Left kidney (tissue), 8 donors: ENCODE measurements at places on chromosomes 2 and 18.

- DNase-seq, result no peak
Observed at GRCh38 chr2:63444565-63445288, 143.6 kb downstream of the WDPCP start.

GRCh38 chr2:161173541-161174194 is 13.4 kb downstream of the TANK start:
- DNase-seq, result no peak

DNA sequence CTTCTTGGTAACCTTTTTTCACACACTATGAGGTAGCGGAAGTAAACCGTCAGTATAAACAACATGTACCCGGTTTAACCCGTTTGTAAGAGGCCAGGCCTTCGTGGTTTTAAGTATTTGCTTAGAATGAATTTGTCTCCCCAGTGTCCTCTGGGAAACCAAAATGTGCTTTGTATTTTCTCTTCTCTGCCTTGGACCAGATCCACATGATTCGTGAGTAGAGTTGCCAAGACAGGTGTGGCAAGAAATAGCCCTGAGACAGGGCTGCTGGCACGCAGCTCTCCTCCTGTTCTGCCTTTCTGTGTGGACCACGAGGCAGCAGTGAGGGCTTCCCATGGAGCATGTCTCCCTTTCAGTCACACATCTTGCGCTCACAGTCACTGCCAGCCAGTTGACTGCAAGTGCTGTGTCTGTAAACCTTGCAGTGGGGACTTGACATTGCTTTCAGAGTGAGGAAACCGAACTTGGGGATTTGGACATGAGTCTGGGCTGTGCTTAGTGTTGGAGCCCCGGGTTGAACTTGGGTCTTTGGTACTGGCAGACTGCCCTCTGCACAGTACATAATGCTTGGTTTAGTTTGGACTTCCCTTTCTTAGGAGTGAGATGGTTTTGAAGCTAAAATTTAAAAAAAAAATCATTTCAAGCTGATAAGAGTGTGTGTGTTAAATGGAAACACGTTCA is 19.1 kb downstream of the BCL2L11 start:
- DNase-seq, result no peak

GRCh38 chr2:166957686-166958085 is 69.4 kb downstream of the XIRP2 start:
- DNase-seq, result no peak

DNA sequence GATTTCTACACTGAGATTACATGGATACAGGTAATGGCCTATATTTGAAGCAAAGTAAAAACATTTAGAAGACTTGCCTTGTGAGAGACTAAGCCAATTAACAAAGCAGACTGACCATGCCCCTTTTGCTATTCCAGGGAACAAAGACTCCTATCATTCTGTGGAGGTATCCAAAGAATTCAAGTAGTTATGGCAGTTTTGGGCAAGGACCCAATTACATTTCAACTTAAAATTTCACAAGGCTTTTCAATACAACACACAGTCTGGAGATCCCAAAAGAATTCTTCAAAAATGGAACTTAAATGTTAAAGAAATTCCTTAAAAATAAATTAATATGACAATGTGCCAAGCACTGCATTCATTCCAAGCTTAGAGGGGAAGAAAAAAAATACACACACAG is 109.2 kb upstream of the CHRNA1 start:
- DNase-seq, result no peak

- no peak for DNase-seq
Observed at GRCh38 chr2:161209902-161210301, 49.7 kb downstream of the TANK start.

- no peak for DNase-seq
Observed at GRCh38 chr2:190550137-190550536, 15.6 kb upstream of the NEMP2 start.

DNA sequence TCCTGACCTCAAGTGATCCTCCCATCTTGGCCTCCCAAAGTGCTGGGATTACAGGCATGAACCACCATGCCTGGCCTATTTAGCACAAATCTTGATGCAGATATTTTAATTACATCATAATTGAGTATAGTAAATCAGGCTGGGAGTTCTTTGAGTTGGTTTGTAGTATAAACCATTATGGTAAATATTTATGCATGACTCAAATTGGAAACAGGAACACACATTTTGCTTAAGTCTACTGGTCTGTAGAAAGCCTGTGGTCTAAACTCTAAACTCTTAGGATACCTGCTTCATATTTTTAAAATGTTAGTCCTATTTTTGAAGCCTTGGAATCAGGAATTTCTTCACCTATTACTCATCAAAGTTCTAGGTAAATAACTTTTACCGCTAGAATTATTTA is 16.8 kb downstream of the ASXL3 start:
- DNase-seq, result no peak

DNA sequence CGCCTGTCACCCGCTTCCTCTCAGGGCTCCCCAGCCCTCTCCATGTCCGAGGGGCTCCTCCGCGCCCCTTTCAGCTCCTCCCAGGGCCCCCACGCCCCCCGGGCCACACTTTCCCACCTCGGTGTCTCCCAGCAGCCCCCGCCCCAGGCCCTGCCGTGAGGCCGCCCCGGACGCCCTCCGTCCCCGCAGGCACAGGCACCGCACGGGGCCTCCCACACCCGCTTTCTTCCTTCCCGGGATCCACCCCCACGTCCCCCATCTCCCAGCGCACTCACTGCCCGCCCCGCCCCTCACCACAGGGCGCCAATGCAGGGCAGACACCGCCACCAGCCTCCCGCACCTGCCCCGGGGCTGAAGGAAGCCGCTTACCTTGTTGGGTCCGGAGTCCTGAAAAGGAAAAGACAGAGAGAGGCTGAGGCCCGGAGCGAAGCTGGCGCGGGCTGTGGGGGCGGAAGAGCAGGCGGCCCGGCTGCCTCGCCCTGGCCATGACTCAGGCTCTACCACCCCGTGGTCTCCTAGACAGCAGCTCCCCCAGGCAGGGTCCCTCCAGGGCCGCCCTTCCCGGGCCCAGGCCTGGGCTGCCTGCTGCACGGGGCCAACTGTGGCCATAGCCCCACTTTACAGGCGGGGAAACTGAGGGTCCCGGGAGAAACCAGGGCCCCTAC is 37.7 kb downstream of the KIF1A start:
- no peak for DNase-seq

- no peak for DNase-seq
Observed at GRCh38 chr2:113768770-113769169, 12.3 kb upstream of the SLC35F5 start.

- DNase-seq, result no peak
Observed at GRCh38 chr2:187826023-187826422, 271.8 kb upstream of the TFPI start.

- DNase-seq, result no peak
Observed at GRCh38 chr2:112725545-112726457, 5.0 kb downstream of the NT5DC4 start.

GRCh38 chr2:162149940-162150339 is 2.1 kb downstream of the GCG start:
- no peak for DNase-seq

GRCh38 chr2:38554973-38555595 is 47.6 kb downstream of the HNRNPLL start:
- DNase-seq, result no peak

DNA sequence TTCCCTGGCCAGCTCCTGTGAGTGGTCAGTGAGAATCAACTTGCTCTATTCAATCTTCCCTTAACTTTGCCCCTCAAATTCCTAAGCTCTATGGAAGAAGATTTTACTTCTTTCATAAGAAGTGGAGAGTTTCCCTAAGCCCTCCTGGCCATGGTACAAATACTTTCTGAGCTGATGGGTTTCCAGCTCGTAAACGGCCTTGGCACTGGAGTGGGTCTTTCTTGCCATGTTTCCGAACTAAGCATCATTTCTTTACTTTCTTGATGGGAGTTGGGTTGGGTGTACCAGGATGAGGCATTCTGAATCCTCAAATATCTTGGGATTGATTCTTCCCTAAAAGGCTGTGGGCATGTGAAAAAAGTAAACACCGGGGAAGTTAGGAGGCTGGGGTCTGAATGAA is 72.5 kb downstream of the ACKR3 start:
- DNase-seq, result no peak

DNA sequence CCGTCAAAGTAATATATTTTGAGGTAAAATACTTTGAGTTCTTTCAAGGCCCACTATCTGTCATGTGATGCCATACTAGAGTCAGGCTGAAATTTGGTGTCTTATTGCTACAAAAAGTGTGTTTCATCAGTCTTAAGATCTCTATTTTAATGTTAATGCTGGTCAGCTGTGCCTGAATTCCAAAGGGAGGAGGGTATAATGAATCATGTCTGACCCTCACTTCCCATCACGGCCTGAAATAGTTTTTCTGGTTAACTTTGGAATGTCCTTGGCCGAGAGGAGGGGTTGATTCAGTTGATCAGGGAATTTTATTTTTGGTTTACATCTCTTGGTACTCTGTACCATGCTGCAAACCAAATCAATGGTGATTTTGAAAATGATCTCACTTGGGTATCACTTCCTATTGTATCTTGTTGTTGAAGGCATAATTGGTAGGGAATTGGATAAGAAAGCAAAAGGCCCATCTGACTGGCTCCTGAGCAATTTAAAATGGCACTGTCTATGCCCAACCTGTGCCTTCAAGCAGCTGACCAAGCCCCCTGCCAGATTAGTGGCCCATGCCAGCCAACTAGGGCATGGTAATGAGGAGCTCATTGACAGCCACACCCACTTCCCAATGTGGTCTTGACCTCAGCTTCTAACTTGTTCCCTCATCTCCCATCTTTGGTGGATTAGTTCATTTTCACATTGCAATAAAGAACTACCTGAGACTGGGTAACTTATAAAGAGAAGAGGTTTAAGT is 6.1 kb upstream of the SLC35F5 start:
- no peak for DNase-seq

DNA sequence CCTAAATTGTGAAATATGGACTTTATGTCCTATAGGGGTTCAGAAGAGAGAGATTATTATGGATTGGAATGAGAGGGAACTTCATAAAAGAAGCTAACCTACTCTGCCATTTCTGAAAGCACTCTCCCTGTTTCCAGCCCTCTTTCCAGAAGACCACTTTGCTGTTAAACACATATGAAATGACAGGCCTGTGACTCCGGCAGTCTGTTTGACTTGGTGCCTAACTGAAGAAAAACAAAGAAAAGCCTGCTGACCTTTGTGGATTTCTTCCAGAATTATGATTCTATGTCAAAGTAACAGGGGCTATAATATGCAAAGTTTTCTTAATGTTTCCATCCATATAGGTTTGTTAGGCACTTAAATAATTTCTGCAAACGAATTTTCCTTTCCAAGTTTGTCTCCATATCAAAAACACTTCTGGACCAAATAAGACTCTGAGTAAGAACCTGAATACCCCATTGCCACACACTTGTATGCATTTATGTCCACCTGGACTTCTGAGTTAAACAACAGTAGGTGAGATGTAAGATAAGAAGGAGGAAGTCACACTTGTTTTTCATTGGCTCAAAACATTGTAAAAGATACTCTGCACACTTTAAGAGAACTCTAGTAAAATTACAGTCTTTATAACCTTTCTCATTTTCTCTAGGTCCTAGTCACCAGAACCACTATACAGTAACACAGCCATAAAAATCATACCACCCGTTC is 111.7 kb downstream of the PIEZO2 start:
- DNase-seq, result no peak

DNA sequence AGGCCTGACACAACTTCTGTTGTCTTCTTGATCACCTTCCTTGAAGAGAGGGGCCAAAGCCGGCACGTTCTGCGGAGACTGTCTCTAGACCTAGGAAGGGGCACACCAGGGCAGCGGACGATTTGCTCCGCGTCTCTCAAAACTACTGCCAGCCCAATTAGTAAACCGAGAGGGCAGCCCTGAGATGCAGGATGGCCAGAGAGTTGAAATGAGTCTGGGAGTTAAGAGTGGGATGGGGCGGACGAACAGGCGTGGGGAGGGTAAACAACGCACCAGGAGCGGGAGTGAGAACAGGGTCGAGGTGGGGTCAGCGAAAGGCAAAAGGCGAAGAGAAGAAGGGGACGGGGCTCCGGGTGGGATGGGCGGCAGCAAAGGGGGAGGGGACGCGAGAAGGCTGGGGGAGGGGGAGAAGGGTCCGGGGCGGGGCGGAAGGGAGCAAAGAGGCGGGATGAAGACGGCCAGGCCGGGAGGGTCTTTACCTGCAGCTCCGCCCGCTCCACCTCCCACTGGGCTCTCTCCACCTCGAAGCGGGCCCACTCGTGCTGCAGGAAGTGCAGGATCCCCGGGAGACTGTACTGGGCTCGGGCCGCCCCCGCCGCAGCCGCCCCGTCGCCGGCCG is 476 bp downstream of the STRN start:
- peak; percentile 37 for DNase-seq

- DNase-seq, result no peak
Observed at GRCh38 chr2:43100883-43101662, 125.3 kb downstream of the ZFP36L2 start.

- no peak for DNase-seq
Observed at GRCh38 chr18:44298566-44298965, 382.1 kb upstream of the SETBP1 start.

GRCh38 chr18:48263192-48263853 is 145.9 kb downstream of the ZBTB7C start:
- no peak for DNase-seq

- DNase-seq, result no peak
Observed at GRCh38 chr2:144490017-144490416, 29.9 kb downstream of the ZEB2 start.

- peak; percentile 96 for DNase-seq
Observed at GRCh38 chr2:200963124-200963917, at the start of gene ORC2. Gene ORC2, minus strand, starts transcription at chr2:200963660. Its CDS starts 5,537 bp downstream, at chr2:200958123.

GRCh38 chr2:39247512-39248043 is 3.8 kb upstream of the CDKL4 start:
- DNase-seq, result no peak

GRCh38 chr2:149653831-149654445 is 66.4 kb upstream of the MMADHC start:
- DNase-seq, result no peak

- no peak for DNase-seq
Observed at GRCh38 chr18:7492385-7492784, 74.7 kb upstream of the PTPRM start.

GRCh38 chr2:164913011-164913410 is 42.3 kb downstream of the SLC38A11 start:
- DNase-seq, result no peak

DNA sequence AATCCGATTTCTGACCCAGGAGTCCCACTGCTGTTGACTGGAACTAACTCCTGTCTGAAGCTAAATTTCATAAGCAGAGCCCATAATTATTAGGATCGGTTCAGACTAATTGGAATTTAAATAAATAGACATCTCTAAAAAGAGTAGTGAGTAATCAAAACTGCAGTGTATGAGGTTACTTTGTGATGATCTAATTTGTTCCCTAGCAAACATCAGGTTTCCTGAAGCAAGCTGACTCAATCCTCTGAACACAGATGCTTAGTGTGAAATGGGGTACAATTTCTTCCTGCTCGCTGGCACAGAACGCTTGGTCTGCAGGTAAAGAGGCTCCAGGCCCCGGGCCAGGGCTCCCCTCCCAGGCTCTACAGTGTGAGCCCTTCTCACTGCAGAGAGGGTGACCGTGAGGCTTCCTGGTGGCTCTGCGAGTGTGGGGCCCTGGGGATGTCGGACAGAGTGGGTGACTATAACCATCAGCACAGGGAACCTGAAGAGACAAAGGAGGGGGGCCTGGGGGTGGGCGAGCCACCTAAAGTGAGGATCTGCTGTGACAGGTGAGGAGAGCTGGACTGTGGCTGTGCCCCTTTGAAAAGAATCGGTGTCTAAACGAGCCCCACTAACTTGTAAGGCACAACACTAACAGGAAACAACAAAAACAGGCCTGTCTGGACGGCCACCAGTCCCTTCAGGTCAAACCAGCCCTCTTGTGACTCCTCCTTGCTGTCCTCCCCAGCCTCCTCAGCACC is 20.2 kb downstream of the CHST10 start:
- DNase-seq, result no peak
